Left lung (tissue), 14 donors: ENCODE measurements at places on chromosomes 5 and 9.
A peak's percentile ranks its signal among the peaks of the same experiment; 100 is the strongest.

GRCh38 chr9:135821116-135821515, 86.2 kb downstream of the CAMSAP1 start:
- no peak for DNase-seq

DNA sequence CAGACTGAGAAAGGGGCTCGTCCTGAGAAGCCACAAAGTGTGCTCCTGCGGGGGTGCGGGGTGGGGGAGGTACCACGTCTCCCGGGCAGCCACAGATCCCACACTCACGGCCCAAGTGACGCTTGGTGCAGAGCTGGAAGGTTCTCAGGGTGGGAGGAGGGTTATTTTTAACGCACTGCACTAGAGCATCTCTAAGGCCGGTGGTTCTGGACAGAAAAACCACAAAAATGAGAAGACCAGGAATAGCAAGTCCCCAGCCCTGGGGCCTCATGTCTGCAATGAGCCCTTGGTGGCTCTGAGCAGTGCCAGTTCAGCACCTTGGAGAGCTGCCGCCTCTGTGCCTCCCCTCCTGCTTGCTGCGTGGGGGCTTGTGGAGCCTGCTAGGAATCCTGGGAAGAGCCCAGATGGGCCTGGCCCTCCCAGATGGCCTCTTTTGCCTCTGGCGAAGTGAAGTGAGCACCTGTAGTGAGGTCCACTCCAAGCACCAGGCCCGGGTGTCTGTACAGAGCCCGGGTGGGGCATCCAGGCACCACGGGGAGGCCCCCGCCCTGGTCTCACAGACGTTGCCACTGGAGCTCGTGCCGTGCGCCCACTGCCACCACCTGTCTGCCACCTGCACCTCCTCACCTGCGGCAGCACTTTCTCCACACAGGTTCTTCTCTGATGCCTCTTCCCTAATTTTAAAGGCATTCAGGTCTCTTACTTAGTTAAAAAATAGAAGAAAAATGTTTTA, 48.9 kb upstream of the CACNA1B start:
- DNase-seq: peak; percentile 47

GRCh38 chr5:77650686-77651085, 12.2 kb upstream of the OTP start:
- no peak for DNase-seq

DNA sequence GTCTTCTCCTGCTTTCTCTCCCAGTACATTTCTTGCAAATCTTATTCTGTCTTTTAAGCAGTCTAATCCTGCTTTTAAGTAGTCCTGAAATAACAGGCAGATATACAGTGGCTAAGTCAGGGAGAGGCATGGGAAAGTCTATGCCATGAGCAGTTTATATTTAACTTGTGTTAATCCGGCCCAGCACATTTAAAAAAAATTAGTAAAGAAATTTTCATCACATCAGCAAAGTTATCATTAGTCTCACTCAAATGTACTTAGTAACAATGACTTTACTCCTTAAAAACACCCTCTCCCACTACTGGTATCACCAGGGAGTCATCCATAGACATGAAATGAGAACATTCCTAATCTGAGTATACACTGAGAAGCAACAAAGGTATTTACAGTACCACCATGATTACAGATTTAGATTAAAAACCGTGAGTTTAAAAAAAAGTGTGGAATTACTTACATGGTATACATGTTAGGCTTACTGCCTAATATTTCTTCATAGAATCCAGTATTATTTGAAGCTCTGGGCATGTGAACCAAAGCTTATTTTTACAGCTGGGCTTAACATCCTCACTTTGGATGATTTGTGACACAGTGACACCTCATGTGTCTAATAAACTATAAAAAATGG, 75.9 kb upstream of the DAB2 start:
- no peak for DNase-seq

GRCh38 chr9:105245029-105245890, 809 bp downstream of the SLC44A1 start:
- no peak for DNase-seq

- no peak for DNase-seq
Observed at GRCh38 chr5:125484742-125485641, 738.6 kb upstream of the ZNF608 start.

GRCh38 chr5:148125641-148126040, 42.7 kb upstream of the SPINK14 start:
- no peak for DNase-seq

GRCh38 chr9:80552931-80553330, 981.2 kb downstream of the TLE4 start:
- peak; percentile 16 for DNase-seq

GRCh38 chr9:89999176-89999533, 394.3 kb downstream of the GADD45G start:
- DNase-seq: peak; percentile 71

DNA sequence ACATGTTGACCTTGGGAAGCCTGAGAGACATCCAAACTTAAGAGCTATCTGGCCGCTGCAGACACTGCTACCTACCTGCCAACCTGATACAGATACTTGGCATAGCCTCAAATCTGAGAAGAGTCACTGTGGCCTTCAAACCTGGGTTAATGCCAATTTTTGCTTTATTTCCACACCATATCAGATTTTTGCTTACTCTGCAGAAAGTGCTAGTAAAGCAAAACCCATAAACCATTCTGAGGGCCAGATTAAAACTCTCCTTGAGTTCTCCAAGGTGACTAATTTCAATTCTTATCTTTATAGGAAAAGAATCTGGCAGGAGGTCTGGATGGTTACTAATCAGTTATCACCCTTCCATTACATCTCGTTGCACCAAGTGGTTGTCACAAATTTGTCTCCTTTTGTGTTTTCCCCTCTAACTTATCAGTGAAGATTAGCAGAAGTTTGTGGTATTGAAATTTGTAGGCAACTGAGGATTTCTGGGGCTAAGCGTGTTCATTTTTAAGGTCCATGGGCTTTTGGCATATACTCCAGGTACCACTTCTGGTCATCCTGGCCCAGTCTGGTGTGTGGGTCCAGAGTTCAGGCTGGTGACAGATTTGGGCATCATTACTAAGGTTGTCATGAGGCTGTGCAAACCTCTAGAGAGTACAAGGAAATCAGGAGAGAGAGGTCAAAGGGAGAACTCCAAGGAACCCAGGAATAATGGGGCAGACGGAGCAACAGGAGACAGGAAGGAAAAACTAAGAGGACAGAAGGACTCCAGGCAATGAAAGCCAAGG, 177.9 kb downstream of the TSSK1B start:
- DNase-seq: no peak

DNA sequence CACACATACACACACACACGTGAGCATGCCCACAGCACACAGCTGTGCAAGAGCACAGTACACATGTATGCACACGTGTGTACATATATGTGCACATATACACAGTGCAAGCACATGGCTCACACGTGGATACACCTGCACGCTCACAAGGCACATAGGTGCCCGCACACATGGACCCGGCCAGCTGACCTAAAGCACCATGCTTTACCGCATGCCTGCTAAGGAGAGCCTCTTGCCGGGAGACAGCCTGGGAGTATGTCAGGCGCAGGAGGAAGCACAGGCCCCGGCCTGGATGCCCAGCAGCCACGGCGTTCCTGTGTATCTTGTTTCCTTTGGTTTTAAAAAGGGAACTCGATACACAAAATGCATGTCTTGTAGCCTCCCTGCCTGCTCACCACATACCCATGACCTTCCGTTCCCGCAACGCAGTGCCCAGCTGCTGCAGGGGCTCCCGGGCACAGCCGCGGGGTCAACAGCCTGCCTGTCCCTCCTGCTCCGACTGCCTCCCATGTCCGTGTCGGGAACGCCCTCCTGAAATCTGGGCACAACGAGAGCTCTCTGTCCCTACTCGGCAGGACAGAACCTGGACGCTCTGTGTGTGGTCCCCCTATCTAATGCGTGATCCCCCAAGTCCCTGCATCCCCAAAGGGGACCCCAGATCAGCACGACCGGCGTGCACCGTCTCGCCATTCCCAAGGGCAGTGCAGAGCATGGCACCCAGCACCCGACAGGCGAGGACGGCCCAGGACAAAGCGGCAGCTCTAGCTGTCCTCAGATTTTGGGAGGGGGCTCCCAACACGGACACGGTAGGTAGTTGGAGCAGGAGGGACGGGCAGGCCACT, 3.6 kb downstream of the SLC12A7 start:
- no peak for DNase-seq

DNA sequence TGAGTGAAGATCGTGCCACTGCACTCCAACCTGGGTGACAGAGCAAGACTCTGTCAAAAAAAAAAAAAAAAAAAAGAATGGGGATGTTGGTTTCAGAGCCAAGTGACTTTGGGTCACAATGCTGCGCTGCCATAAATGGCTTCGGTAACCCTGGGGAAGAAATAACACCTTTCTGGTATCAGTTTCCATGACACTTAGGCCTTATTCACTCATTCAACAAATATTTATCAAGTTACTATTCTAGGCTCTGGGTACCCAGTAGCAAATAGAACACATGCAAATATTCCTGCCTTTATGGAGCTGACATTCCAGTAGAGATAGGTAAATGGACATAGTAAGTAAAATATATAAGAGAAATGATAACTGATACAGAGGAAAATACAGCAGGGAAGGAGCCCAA, 454.2 kb downstream of the PDE4D start:
- no peak for DNase-seq

GRCh38 chr5:59724482-59725391, 168.8 kb downstream of the PDE4D start:
- no peak for DNase-seq

DNA sequence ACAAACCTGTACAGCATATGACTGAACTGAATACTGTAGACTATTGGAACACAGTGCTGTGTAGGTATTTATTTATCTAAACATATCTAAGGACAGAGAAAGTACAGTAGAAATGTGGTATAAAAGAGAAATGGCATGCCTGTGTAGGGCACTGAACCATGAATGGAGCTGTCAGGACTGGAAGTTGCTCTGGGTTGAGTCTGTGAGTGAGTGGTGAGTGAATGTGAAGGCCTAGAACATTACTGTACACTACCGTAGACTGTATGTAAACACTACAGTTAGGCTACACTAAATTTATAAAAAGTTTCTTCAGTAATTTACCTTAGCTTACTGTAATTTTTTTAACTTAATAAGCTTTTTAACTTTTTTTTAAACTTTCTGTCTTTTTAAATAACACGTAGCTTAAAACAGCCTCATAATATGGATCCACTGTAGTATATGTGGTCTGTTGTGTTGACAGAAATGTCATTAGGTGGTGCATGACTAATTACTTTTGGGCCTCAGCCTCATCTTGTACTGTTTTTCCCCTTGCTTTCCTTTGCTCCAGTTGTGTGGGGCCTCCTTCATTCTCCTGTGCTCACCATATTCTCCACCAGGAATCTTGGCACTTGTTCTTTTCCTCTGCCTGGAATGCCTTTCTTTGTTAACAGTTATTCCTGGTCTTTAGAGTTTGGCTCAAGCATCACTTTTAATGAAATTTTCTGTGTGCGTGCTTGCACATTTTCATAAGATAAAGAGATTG, 8.8 kb downstream of the SPIN1 start:
- DNase-seq: no peak

- DNase-seq: no peak
Observed at GRCh38 chr5:5794118-5794560, 371.7 kb downstream of the ICE1 start.

DNA sequence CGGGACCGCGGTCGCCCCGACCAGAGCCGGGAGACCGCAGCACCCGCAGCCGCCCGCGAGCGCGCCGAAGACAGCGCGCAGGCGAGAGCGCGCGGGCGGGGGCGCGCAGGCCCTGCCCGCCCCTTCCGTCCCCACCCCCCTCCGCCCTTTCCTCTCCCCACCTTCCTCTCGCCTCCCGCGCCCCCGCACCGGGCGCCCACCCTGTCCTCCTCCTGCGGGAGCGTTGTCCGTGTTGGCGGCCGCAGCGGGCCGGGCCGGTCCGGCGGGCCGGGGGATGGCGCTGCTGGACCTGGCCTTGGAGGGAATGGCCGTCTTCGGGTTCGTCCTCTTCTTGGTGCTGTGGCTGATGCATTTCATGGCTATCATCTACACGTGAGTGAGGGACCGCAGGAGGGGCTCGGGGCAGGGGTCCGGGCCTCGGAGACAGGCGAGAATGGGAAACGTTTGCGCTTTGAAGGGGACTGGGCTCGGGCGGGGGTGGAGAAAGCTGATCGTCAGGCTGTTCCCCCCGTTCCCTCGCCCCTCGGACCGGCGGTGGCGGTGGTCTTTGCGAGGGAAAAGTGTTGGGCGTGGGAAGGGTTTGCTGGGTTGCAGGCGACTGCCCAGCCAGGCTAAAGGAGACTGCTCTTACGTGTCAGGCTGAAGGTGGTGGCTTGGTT, 457 bp downstream of the UGCG start:
- peak; percentile 77 for DNase-seq

- DNase-seq: no peak
Observed at GRCh38 chr9:127729522-127730256, 5.4 kb downstream of the TOR2A start.

GRCh38 chr9:35051069-35051967, 21.1 kb downstream of the VCP start:
- DNase-seq: no peak

DNA sequence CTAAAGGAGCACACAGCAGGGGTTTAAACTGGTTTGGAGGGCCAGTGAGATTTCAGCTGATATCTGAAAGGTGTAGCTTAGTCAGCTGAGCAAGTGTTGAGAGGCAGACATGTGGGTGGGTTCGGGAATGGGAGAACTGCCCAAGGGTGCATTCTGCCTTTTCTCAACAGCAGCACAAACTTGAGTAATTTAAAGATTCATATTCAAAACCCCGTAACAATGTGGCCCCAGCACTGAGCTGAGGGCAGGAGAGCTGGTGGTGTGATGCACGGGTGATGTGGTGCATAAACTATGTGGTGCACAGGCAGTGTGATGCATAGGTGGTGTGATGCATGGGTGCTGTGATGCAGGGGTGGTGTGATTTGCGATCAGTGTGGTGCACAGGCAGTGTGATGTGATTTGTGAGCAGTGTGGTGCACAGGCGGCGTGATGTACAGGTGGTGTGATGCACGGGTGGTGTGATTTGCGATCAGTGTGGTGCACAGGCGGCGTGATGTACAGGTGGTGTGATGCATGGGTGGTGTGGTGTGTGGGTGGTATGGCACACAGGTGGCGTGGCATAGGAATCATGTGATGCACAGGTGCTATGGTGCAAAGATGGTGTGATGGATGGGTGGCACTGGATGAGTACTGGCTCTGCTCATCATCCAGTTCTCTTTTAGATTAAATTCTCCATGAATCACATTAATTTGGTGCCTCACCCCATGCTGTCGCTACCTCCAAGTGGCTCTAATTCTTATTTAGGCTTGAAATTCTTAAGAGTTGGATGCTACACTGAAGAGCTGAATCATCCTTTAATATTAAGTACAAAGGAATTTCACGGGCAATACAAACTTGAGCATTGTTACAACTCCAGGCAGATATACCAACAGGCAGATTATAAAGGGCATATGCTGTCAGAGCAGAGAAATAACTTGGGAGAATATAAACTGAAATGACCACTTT, 53.6 kb downstream of the DAP start:
- DNase-seq: no peak

- DNase-seq: no peak
Observed at GRCh38 chr9:117029341-117029740, 342.2 kb downstream of the TRIM32 start.

DNA sequence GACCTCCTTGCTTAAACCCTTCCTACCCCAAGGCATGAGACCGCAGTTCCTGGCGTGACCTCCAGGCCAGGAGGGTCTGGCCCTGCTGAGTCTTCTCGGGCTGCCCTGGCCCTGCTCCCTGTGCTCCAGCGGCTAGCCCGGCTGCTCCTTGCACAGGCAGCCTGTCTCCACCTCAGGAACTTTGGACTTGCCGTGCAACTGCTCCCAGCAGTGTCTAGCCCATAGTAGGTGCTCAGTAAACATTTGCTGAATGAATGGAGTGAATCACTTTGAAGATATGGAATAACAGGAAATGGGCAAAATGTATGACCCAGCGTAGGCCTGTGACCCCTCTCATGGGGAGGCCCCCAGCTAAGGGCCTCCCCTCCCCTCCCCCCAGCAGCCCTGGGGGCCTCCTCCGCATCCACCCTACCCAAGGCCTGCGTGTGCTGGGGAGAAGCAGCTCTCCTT, 127.1 kb downstream of the ZNF354C start:
- DNase-seq: no peak
